ENCODE measurements at places on chromosomes 3 and 15.

GRCh38 chr3:178966299-178967176 is 105.1 kb downstream of the ZMAT3 start:
- no peak for DNase-seq

DNA sequence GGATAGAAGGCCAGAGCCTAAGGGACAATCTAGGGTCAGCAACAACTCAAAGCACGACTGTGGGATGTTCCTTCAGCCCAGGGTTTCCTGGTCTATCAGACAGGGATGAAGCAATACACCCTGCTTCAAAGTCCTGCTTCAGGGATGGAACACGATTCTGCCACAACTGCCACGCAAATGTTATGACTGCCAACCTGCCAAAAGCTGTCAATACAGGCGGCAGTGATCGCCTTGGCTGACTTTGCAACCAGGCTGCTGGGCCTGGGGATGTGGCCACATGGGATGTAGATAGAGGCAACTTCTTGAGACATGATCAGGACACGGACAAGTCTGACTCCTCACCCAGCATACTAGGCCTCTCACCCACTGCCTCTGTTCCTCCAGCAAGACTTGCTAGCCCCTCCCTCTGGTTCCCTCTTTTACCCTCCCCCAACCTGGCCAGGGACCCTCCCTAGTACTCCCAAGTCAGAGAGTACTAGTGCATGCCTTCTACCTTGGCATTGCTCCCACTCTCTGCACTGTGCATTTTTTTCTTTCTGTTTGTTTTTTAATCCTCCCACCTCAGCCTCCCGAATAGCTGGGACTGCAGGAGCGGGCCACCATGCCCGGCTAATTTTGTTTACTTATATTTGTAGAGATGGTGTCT is 7.6 kb downstream of the CCDC12 start:
- no peak for DNase-seq

DNA sequence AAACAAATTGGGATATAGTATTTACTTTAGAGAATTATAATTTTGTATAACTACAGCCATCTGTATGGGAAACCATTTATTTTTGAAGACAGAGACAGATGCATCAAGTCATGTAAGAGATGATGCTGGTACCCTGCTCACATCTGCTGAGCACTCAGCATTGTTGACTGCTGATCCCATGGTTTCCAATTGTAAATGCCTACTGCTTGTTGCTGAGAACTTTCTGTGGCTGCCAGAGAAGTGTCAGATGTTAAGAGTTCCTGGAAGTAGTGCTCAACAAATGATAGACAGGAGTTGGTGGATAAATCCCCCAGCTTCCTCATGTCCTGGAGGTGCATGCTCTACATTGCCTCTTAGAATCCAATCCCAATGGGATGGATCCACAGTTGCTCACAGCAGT is 167.1 kb downstream of the OXSM start:
- no peak for DNase-seq

DNA sequence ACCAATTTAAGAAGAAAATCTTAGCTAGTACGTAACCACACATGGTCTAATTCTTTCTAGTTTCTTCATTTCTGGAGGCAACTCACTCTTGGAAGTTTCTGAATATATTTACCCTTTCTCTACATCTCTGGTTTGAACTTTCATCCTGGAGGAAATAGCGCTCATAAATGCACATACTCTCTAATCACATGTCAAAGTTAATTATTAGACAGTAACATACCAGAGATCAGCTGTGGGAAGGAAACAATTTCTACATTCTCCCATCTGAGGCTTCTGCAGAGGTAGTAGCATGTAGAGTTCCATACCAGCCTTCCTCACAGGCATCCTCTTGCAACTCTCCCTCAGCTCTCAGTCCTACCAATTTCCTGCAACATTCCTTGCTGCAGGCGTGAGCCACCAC is 132.5 kb downstream of the RBPMS2 start:
- no peak for DNase-seq

DNA sequence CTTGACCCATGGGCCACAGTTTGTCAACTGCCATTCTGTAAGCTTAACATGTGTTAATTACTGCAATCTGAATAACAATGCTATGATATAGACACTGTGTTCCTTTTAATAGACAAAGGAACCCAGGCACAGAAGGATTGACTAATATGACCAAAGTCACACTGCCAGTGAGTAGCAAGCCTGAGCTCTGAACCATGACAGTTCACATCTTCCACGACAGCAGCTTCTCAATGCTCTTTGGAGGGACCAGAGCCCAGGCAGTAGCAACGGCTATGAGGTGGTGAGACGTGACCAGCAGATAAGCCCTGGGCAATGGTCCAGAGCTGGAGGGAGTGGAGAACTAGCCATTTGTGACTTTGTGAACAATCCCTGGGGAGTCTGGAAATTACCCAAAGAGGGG is 19.4 kb downstream of the CA12 start:
- no peak for DNase-seq

- DNase-seq = peak; percentile 9
Measured at GRCh38 chr15:56886363-56886931, 32.0 kb upstream of the TCF12 start.

- no peak for DNase-seq
Measured at GRCh38 chr3:150169330-150169940, 198.7 kb upstream of the PFN2 start.

DNA sequence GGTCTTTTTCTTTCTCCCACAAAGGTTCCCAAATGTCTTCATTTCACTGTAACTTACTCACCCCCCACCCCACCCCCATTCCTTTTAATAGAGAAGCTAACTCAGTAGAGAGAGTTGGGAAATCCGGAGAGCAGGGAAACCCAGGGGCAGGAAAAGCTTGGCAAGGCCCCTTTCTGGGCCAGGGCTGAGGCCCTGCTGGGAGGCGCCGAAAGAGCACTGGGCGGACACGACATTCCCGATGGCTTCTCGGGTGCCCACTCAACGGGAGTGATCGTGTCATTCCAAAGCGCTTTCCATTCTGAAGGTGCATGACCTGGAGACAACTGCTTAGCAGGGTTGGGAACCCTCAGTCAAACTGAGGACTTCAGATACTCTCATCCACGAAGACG is 1.6 kb upstream of the DALRD3 start:
- no peak for DNase-seq

- no peak for DNase-seq
Measured at GRCh38 chr3:30749230-30749629, 142.8 kb downstream of the TGFBR2 start.

- DNase-seq = no peak
Measured at GRCh38 chr15:98663606-98664005, 15.3 kb downstream of the IGF1R start.

GRCh38 chr3:104788807-104789206 is 577.9 kb upstream of the ALCAM start:
- DNase-seq = no peak

DNA sequence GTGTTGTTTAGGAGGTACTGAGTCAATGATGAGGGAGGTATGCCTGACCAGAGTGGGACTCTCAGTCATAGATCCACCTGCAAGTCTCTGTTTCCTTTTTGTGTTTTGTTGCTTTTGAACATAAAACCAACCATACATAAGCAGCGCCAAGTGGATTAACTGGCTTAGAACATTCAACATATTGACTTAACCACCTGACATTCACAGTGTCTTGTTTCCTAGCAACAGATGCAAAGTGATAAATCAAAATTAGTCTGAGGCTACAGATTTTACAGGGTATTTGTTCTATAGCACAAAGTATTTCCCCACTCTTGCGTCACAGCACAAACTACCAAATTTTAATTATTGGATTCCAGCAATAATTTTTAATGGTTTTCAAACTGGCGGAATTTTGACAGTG is 283.8 kb downstream of the BBX start:
- DNase-seq = no peak

DNA sequence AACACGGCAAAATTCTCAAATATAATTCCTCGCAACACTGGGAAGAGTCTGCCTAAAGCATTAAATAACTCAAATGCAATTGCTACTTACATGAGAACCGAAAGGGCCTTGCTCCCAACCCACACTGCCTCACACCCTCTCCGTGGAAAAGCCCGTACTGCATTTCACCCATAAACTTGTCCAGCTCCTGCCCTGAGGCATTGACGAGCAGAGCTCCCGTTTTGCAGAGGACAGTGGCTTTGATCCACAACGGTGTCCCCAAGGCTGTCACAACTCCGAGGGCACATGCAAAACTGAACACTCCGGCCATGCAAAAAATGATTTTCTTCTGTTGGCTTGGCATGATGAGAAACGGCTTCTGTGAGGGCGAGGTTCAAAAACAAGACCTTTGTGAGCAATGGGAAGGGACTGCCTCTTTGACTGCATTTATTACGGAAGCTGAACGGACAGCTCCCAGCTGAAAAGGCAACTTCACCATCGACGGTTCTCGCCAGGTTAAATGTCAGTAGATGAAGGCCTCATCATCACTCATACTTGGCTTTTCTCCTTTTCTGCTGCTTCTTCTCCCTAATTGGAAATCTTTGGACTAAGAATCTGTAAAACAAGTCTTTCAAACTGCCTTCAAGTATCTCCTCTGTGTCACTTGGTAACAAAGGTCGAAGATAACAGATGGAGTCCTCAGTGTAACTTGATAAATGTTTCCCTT is at the start of gene CLRN1:
Gene CLRN1, minus strand, starts transcription at position 362 of the 706 bp plus-strand sequence. Its CDS starts 19 bp downstream, at position 343.
- no peak for DNase-seq

DNA sequence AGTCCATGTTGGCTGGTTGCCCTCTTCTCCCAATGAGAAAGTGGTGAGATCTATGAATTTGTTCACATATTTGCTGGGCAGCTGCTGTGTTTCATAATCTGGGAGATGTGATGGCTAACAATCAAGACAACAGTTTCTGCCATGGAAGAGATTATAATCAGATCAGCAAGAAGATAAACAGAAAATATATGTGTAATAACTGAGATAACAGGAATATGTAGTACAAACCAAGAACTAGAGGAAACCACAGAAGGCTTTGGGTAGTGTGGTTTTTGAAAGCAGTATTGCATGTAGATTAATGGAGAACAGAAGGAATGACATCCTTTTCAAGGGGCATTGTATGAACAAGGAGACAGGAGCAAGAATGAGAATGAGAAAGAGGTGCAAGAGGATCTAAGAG is 12.2 kb upstream of the CSTA start:
- DNase-seq = no peak

DNA sequence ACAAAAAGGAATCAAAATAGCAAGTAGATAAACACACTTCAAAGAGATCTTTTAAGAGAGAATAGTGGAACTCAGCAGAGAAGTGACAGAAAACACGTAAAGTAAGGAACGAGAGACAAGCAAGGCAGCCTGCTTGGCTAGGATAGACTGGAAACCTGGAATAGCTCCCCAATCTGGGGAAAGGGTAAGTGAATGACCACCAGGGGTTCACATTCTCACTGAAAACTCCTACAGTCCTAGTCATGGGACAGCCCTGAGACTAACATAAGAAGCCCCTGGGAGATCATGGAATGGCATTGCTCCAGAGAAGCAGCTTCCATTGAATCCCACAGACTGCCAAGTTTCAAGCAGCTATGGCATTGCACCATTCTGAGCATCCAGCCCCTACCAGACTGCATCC is 363.6 kb upstream of the ARPP21 start:
- no peak for DNase-seq

- no peak for DNase-seq
Measured at GRCh38 chr3:39712413-39713048, 96.9 kb upstream of the MYRIP start.

DNA sequence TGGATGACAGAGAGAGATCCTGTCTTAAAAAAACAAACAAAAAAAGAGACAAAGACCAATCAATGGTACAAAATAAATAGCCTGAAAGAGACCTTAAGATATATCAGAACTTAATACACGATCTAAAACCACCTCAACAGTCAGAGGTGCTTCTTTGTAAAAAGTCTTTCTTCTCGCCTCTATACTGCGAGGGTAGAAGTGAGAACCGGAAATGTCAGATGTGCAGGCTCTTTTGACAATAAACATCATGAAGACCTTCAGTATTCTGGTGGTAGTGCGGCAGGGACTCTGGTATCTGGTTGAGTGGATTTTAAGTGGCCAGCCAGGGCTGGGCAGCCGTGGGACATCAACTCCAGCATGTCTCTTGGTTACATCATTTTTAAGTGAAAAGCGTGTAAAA is 30.0 kb downstream of the RUBCN start:
- no peak for DNase-seq

DNA sequence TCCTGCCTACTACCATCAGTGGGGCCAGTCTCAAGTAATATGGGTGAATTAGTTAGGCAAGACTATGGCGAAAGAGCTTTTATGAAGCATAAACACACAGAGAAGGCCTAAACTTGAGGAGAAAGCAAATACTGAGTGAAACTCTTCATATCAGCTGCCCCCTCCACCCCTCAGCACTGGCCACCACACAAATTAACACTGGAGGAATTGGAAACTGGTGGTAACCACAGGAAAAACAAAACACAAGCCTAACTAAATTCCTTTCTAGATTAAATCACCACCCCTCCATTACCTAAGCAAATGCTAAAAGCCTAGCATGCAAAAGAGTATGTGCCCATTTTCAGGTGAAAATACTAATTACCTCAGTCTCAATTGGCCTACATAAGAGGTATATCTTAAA is 774.7 kb upstream of the NECTIN3 start:
- DNase-seq = no peak

DNA sequence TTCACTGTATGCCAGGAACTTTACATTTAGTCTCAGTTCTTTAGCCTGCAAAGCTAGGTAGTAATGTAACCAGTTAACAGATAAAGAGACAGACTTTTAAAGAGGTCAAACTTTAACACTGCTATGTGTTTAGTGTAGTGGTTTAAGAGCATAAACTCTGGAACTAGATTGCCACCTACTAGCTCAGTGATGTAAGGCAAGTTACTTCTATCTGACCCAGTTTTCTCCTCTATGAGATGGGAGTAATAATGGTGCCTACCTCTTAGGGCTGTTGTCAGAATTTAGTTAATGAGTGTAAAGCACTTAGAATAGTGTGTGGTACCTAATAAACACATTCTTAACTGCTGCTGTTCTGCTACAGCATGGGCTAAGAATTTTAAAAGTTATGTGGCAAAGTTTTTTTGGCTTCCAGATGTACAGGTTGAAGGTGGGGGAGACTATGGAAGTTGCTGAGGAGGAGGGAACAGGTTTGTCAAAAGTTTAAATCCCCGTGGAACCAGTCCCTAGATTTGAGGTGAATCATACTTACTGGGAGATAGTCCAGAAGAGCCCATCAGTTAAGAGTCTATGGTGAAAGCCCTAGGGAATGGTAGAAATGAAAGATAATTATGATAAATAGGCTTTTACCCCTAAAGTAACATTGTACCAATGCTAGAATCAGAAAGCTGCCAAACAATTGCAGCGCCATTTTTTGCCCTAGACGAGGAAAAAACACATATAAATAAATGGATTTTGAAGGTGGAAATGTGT is 13.9 kb downstream of the TSC22D2 start:
- DNase-seq = no peak

GRCh38 chr3:121595765-121596406 is 2.7 kb downstream of the FBXO40 start:
- DNase-seq = no peak

DNA sequence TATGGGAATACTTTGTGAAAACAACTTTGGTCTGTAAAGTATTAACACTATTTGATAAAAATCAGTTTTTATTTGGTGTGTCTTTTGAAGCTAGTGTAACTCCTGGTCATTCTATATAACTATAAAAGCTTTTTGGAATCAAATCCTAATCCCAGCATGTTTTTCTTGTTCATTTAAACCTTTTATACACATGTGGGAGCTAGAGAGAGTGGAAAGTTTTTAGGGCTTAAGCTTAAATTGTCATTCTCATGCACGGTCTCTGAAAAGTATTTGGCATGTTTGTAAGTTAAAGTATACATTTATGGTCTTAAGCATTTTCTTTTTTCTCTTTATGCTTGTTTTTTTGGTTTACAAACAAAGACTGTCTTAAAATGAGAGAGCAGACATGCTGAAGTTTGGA is 83.4 kb upstream of the RARB start:
- no peak for DNase-seq

All from stimulated activated naive CD8-positive, alpha-beta T cell treated with anti-CD3 and anti-CD28 coated beads, Interleukin-15, amount 100 ng/mL, for 72 hours (primary cell).